Hematopoietic multipotent progenitor cell treated with erythropoietin and hydrocortisone succinate and interleukin-3 and kit ligand, for 17 days (in vitro differentiated cells): ENCODE measurements at places on chromosomes 12 and 14.
A peak's percentile ranks its signal among the peaks of the same experiment; 100 is the strongest.

DNA sequence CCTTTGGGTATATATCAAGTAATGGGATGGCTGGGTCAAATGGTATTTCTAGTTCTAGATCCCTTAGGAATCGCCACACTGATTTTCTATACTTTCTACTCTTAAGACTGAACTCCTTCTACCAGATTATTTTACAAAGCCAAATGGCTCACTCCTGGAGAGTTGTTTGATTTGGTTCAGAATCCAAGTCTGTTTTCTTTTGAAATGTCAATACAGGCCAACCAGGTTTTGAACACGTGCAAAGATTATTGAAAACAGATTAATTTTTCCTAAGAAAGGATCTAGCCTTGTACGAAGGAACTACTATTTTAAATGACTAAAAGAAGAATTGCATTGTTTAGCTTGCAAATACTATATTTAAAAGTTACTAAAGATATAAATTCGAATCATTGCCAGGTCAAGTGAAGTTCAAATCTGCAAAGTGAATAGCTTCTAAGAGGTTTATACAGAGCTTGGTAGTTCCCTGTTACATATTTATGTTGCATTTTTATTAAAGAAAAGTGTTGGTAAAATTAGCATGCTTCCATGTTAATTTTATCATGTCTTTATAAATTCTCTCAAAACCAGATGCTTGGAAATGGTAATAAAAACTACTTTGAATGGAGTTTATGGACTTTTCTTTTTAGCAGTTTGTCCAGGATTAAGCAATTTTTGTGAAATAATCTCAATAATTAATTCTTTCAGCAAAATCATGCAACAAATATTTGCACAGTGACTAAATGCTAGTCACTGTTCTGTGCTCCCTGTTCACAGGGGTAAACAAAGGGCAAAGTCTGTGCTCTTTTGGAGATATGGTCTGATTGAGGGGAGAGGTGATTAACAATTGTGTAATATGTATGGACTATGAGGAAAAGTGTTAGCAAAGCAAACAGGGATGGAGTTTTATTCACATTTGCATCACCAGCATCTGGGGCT is 38.9 kb downstream of the GPR65 start:
- no peak for DNase-seq

- no peak for DNase-seq
These were observed 37.1 kb upstream of the LMNTD1 start for GRCh38 chr12:25590011-25590721.

GRCh38 chr14:22929961-22930364 is 787 bp upstream of the PRMT5 start:
- no peak for DNase-seq

- DNase-seq, result no peak
These were observed 29.2 kb downstream of the ATF7 start for GRCh38 chr12:53596920-53597363.

GRCh38 chr12:124939421-124940142 is 25.1 kb upstream of the UBC start:
- peak; percentile 92 for DNase-seq

- DNase-seq, result no peak
These were observed 23.3 kb downstream of the OR10G3 start for GRCh38 chr14:21556378-21557083.

- no peak for DNase-seq
These were observed 33.0 kb upstream of the RFLNA start for GRCh38 chr12:124261885-124262284.

GRCh38 chr14:32200368-32201192 is 1.3 kb upstream of the RNU6-7 start:
- no peak for DNase-seq

- no peak for DNase-seq
These were observed 189.3 kb downstream of the KCNA5 start for GRCh38 chr12:5232826-5233500.

DNA sequence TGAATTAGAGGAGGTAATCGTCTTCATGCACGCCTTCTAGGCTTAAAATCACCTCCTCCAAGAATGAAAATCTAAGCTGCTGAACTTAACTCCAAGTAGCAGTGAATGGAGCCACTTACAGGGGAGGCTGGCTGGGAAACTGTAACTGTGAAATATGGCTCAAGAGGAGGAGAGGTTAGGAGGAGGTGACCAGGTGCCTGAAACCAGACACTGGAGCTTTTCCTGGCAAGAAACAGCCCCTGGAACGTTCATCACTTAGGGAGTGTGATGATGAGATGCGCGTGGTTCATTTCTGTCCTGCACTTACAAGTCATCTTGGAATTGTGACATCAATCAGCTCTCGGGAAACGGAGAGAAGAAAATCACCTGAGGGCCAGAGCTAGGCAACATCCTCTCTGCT is 62.3 kb upstream of the TMEM132C start:
- DNase-seq, result no peak

GRCh38 chr14:99118046-99118721 is 153.8 kb downstream of the BCL11B start:
- no peak for DNase-seq

- no peak for DNase-seq
These were observed 225.7 kb downstream of the PHLDA1 start for GRCh38 chr12:75805905-75806304.

DNA sequence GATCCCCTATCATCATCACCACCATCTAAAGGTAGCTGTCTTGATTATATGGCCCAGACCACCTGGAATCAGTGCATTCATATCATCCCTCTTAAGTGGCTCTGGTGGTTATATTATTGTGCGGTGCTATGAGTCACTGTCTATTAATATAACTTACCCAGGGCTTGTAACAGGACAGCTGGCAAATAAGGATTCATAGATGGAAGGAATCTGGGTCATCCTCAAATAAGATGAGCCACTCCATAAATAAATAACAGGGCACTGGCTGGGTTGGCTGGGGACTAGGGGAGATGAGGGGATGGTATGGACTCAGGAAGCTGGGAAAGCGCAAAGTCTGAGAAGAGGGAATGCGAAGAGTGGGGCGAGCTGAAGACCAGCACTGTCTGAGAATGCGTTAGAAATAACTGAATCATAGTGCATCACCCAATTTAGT is 216.1 kb downstream of the NUAK1 start:
- DNase-seq, result no peak

GRCh38 chr12:64937452-64937851 is 113.0 kb downstream of the TBC1D30 start:
- no peak for DNase-seq

- no peak for DNase-seq
These were observed 214.7 kb upstream of the GARIN2 start for GRCh38 chr14:66974397-66975025.

DNA sequence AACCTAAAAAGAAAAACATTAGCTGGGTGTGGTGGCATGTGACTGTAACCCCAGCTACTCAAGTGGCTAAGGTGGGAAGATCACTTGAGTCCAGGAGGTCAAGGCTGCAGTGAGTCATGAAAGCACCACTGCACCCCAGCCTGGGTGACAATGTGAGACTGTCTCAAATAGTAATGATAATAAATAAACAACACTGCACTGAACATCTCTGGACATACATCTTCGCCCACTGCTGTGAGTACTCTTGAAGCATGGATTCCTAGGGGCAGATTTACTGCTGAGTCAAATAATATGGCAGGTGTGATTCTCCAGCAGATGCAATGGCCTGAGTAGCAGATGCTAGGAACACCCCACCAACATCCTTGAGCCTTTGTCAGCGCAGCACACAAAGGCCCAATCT is 23.6 kb downstream of the ABCB9 start:
- peak; percentile 17 for DNase-seq
